ENCODE measurements at places on chromosomes 6 and 20.

DNA sequence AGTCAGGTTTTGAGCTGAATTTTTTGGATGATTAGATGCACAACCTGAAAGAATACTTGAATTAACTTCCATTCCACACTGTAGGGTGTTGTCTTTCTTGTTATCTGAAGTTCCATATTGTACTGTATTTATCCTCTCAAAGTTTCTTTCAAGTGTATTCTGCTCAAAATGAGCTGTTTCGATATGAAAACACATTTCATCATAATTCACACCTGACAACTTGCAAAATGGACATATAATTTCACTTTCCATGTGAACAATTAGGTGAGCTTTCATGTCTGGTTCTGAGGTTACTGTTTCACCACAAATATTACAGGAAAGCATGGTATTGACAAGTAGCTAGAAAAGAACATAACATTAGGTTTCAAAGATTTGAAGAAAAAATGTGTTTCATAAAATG, 1.7 kb downstream of the ZUP1 start:
- DNase-seq: no peak

DNA sequence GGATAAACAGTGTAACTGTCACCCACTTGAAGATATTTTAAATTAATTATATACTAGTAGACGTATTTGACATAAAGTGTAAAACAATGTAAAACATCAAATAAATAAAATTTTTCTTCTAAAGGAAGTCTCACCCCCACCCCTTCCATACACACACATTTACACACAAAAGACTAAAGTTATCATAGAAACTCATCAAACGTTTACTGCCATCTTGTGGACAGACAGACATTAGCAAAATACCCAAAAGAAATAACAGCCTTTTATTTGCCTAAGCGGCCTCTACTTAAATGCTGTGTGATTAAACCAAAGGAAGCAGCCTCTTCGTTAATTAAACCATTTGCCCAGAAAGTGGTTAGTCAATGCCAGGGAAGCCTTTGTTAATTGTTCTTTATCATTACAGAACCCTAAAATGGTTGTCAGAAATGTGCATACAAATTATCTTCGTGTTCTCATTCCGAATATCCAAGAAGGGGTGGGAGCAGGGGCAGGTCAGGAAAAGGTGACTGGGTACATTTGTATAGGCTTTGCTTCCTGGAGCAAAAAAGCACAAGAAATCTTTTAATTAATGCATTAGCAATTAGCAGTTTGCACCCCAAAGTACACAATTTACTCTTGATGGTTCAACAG, 176.2 kb upstream of the SASH1 start:
- peak; percentile 36 for DNase-seq

DNA sequence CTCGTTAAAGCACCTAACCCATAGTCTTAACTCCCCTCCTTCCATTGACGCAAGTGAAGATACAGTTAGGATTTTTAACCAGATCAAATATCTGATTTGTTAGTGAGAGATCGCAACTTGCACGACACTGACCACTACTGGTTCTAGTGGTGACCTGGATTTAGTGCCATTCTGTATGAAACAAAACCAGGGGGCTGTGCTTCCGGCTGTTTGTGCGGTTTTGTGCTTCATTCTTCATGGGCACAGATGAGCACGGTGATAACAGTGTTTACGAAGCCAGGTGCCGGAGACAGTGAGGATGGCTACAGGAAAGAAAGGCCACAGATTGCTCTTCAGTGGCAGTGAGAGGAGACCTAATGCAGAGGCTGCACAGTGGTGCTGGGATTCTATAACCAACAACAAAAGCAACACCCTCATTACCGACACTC, 75.5 kb downstream of the NOL4L start:
- DNase-seq: no peak

GRCh38 chr20:21237956-21238799, 65.0 kb upstream of the XRN2 start:
- DNase-seq: no peak

GRCh38 chr6:29816030-29816429, 11.6 kb upstream of the HLA-G start:
- no peak for DNase-seq

- DNase-seq: no peak
These were observed 37.6 kb upstream of the CST7 start for GRCh38 chr20:24911461-24911860.

GRCh38 chr6:50986319-50986718, 167.6 kb downstream of the TFAP2B start:
- DNase-seq: no peak

DNA sequence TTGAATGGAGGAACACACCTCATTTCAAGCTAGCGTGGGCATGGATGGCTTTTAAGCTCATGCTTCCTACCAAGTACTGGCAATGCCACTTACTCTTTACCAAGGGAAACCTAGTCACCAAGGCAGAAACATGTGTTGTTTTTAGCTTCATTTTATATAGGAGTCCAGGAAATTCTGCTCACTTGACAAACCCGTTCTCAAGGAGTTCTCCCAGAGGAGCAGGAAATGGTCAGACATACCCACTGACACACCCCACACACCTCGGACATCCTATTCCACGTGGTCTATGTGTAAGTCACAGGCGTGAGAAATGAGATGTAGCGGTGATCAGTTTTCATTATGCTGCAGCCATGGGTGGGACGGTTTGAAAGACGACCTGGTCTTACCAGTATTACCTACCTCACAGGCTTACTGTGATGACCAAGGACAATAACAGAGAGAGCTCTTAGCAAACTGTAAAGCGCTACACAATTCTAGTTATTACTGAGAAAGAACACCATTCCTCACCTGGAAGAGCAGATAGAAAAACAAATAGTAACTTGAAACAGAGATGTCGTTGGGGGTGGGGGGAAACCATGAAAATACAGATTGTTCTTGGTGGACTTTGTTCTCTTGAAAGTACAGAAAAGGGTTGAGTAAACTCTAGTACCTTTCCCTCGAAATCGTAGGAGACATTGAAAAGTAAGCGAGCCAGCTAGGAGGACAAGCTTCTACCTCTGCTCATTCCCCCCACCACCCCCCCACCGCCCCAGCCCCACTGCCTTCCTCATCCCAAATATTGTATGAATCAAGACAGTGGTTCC, 1.7 kb downstream of the CNKSR3 start:
- no peak for DNase-seq

Data from DMS 273 treated with DMSO at 0.1 percent for 48 hours (cell line).